NK-92 treated with Interleukin-12 subunit alpha and Interleukin-12 subunit beta, amount 100 ng/mL, for 24 hours (cell line): ENCODE measurements at places on chromosomes 6 and 20.

GRCh38 chr20:51381557-51381956 lies 161.0 kb downstream of the NFATC2 start:
- no peak for DNase-seq

GRCh38 chr6:13566500-13566899 lies 7.9 kb upstream of the SIRT5 start:
- no peak for DNase-seq

GRCh38 chr6:139020689-139021088 lies 7.9 kb upstream of the ABRACL start:
- no peak for DNase-seq

GRCh38 chr6:142802124-142802523 lies 142.9 kb downstream of the HIVEP2 start:
- DNase-seq = no peak

DNA sequence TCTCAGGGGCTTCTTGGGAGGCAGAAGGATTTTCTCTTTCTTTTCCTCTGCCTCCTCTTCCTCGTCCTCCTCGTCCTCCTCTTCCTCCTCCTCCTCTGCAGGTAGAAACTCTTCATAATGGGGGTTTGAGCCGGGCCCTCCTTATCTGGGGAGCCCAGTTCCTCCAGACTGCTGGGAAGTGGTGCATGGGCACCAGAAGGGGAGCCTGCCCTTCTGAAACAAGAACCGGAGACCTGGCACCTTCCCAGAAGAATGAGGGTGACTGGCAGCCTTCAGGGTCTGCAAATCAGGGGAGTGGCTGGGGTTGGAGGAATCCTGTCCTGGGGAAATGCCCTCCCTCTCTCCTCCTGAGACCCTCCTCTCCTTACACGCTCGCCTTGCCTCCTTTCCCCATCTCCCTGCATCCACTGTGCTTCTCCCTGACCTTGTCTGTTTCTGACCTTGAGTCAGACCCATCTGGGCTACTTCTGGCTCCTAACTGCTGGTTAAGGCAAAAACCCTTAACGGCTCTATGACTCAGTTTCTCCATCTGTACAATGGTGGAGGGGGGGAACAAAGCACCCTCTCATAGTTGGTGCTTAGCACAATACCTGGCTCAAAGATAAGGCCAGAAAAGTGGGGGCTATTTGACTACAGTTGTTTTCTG lies 1.7 kb downstream of the TULP1 start:
- no peak for DNase-seq

DNA sequence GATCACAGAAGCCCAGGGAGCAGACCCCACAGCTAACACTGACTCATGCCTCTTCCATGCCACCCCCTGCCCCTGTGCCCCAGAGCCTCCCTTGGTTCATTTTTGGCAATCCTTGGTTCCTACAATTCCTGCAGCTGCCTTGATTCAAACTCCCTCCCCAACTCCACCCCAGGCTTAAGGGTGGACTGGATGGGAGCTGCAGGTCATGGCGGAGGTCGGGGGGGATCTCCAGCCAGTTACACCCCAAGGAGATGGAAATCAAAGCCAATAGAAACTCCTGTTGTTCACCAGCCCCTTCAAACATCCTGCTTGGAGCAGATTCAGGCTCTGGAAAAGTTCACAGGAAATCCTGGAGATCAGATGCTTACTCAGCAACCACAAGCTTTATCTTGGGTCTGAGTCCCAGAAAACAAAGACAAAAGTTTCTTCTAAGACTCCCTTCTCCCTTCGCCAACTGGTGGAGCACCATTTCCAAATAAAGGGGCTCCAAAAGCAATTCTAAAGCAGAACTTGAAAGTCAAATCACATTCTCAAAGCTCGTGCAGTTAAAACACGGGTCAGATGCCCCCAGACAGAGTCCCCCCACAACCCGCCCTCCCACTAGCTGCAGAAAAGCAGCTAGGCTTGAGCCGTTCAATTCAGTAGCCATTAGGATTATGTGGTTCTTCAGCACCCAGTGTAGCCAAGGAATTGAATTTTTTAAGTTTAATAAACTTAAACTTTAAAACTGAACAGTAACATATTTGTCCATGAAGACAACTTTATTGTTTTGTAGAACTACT lies 149.5 kb downstream of the ANKRD60 start:
- DNase-seq = no peak

- no peak for DNase-seq
These were observed 170.0 kb downstream of the HACE1 start for GRCh38 chr6:104689551-104690205.

DNA sequence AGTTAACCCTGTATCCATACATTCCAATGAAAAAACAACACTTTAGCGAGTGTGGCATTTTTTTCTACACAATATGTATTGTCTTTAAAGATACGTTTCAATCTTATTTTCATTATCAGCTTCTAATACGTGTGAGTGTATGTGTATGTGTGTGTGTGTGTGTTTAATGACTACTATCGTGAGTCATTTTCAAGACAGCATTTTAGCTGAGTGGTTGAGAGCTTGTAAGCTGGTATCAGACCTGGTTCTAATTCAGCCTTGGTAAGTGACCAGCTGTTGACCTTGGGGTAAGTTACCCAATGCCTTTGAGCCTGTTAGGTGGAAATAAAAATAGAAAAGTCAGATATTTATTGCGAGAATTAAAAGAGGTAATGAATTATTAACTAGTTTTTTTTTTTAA lies 320.0 kb upstream of the NT5E start:
- DNase-seq = no peak

- no peak for DNase-seq
These were observed 208.7 kb downstream of the PHF3 start for GRCh38 chr6:63844287-63844686.

DNA sequence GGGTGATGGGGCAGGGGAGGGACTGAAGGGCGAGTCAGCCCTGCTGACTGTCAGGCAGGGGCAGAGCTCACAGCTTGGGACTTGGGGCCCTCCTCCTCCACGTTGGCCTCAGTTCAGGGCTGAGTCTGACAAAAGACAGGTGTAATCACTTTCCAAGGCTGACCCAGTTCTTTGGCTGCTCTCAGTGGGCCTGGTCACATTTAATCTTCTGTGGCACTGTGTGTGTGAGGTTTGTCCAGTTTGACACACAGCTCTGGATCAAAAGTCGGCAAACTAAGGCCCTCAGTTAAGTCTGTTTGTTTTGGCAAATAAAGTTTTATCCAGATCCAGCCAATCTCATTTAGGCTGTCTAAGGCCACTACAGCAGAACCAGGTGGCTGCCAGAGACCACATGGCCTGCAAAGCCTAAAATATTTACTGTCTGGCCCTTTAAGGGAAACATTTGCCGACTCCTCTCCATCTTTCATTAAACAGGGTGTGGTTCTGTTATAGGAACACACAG lies 5.1 kb upstream of the MAP1LC3A start:
- no peak for DNase-seq

GRCh38 chr20:63602321-63602720 lies 24.6 kb downstream of the GMEB2 start:
- no peak for DNase-seq

GRCh38 chr6:10591422-10592160 lies 70.4 kb downstream of the GCNT2 start:
- DNase-seq = no peak
